Glomerular endothelial cell (primary cell): ENCODE measurements at places on chromosomes 6 and 20. TPM values are rescaled to one million over a fixed set of nuclear protein-coding genes. Genes with fewer than 3 reads are reported as not detected.

IGF2R gene
- 138 and 191 TPM in 2 replicates for total RNA-seq

TGM3 gene
- total RNA-seq: 3.5 TPM in 1 of 2 replicates, not detected in the other

SCGN gene
- not detected in 2 replicates for total RNA-seq

SPATA25 gene
- 0.29 TPM in 1 of 2 replicates, not detected in the other for total RNA-seq

DEFB125 gene
- total RNA-seq: not detected in 2 replicates

ZDHHC14 gene
- 32.6 and 46.1 TPM in 2 replicates for total RNA-seq

PPIL6 gene
- 0.15 and 0.58 TPM in 2 replicates for total RNA-seq

CCN6 gene
- total RNA-seq: not detected in 2 replicates

DBNDD2 gene
- 21.7 and 25.0 TPM in 2 replicates for total RNA-seq

BCAS4 gene
- 1.8 and 11.1 TPM in 2 replicates for total RNA-seq

LGSN gene
- total RNA-seq: not detected in 2 replicates

CLPSL2 gene
- total RNA-seq: not detected in 2 replicates

ARG1 gene
- not detected in 2 replicates for total RNA-seq

ABHD16B gene
- total RNA-seq: not detected in 2 replicates

MKKS gene
- 7.0 and 7.9 TPM in 2 replicates for total RNA-seq

NMBR gene
- not detected in 2 replicates for total RNA-seq

JPH2 gene
- total RNA-seq: 0.58 and 1.5 TPM in 2 replicates

HEY2 gene
- 0.34 and 1.7 TPM in 2 replicates for total RNA-seq

EDN3 gene
- not detected in 2 replicates for total RNA-seq

TPD52L2 gene
- 189 and 209 TPM in 2 replicates for total RNA-seq

SLC13A3 gene
- total RNA-seq: 0.10 and 0.47 TPM in 2 replicates

C20orf141 gene
- not detected in 2 replicates for total RNA-seq

FAM50B gene
- 6.8 and 8.3 TPM in 2 replicates for total RNA-seq

RAET1L gene
- not detected in 2 replicates for total RNA-seq

BEND6 gene
- total RNA-seq: 0.53 TPM in 2 replicates

HCK gene
- total RNA-seq: not detected in 2 replicates
